ENCODE measurements at places on chromosomes 12 and 14. TPM values are rescaled to one million over a fixed set of nuclear protein-coding genes. Genes with fewer than 3 reads are reported as not detected.

GRCh38 chr14:68513838-68514607 is 278.8 kb downstream of the ZFP36L1 start:
- H3K4me3 ChIP-seq: no peak overlapping the region
- H3K27me3 ChIP-seq: no peaks in the 10 kb centered on the region
- peak overlapping the region; percentile 19 for H3K27ac ChIP-seq
- H3K4me1 ChIP-seq: peaks cover 41% of the 10 kb centered on the region
- no peak for DNase-seq

- DNase-seq: no peak
- no peak overlapping the region for H3K27ac ChIP-seq
- H3K36me3 ChIP-seq: no peaks in the 10 kb centered on the region
- H3K27me3 ChIP-seq: no peaks in the 10 kb centered on the region
- H3K4me1 ChIP-seq: no peaks in the 10 kb centered on the region
Measured at GRCh38 chr14:45287610-45288009, 34.6 kb upstream of the MIS18BP1 start.

GRCh38 chr12:77031745-77032144 is 33.6 kb downstream of the E2F7 start:
- H3K27ac ChIP-seq: no peak overlapping the region
- no peaks in the 10 kb centered on the region for H3K27me3 ChIP-seq
- DNase-seq: no peak
- H3K4me3 ChIP-seq: no peak overlapping the region
- no peaks in the 10 kb centered on the region for H3K4me1 ChIP-seq
- no peaks in the 10 kb centered on the region for H3K36me3 ChIP-seq

DNA sequence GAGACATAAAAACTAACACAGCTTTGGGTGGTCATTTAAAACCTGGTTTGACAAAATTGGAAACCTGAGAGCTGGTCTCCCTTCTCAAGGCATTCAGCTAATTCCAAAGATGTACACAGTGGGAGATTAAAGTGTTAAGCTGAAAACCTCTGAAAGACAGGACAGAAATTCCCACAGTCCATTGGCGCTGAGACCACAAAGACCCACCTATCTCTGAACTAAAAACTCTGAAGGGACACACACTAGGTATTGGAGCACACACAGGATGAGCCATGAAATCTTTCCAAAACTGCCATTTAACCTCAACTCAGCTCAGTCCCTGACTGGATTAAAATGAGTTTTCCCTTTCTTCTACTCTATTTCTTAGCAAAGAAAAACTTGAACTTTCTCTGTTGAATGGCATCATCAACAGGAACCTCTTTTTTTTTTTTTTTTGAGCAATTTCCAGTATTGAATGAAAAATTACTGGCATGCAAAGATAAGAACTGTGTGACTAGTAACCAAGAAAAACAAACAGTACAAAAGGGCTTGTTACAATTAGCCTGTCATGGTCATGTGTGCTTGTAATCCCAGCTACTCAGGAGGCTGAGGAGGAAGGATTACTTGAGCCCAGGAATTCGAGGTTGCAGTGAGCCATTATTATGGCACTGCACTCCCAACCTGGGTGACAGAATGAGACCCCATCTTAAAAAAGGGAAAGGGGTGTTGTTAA is 82.4 kb downstream of the IPO8 start:
- no peaks in the 10 kb centered on the region for H3K36me3 ChIP-seq
- DNase-seq: no peak
- H3K27ac ChIP-seq: no peak overlapping the region
- H3K27me3 ChIP-seq: no peaks in the 10 kb centered on the region

- DNase-seq: no peak
- no peaks in the 10 kb centered on the region for H3K36me3 ChIP-seq
- no peak overlapping the region for H3K27ac ChIP-seq
- peaks cover 5% of the 10 kb centered on the region for H3K4me1 ChIP-seq
- no peak overlapping the region for H3K4me3 ChIP-seq
Measured at GRCh38 chr14:92759300-92759678, 10.9 kb upstream of the LGMN start.

- H3K36me3 ChIP-seq: no peaks in the 10 kb centered on the region
- H3K4me1 ChIP-seq: no peaks in the 10 kb centered on the region
- DNase-seq: no peak
Measured at GRCh38 chr12:51662728-51663154, 71.7 kb downstream of the SCN8A start.

ENDOU gene
- not detected for total RNA-seq

SALL2 gene
- total RNA-seq: 7.1 TPM

GRCh38 chr14:103113774-103114173 is 9.5 kb upstream of the TNFAIP2 start:
- DNase-seq: no peak
- no peaks in the 10 kb centered on the region for H3K36me3 ChIP-seq
- H3K27me3 ChIP-seq: no peaks in the 10 kb centered on the region
- H3K27ac ChIP-seq: no peak overlapping the region
- peaks cover 63% of the 10 kb centered on the region for H3K4me1 ChIP-seq
- H3K4me3 ChIP-seq: no peak overlapping the region

CCDC196 gene
- total RNA-seq: not detected

- no peak overlapping the region for H3K4me3 ChIP-seq
- H3K36me3 ChIP-seq: no peaks in the 10 kb centered on the region
- H3K27me3 ChIP-seq: no peaks in the 10 kb centered on the region
- DNase-seq: no peak
- H3K27ac ChIP-seq: peak overlapping the region; percentile 24
Measured at GRCh38 chr12:124650912-124651311, 83.5 kb upstream of the NCOR2 start.

PIWIL1 gene
- not detected for total RNA-seq

GRCh38 chr12:121773011-121773777 is 20.3 kb downstream of the RHOF start:
- H3K4me1 ChIP-seq: peaks cover 14% of the 10 kb centered on the region
- H3K4me3 ChIP-seq: no peak overlapping the region
- H3K27ac ChIP-seq: peak overlapping the region; percentile 71
- DNase-seq: peak; percentile 87
- no peaks in the 10 kb centered on the region for H3K36me3 ChIP-seq

PALS1 gene
- total RNA-seq: 29.1 TPM

DNA sequence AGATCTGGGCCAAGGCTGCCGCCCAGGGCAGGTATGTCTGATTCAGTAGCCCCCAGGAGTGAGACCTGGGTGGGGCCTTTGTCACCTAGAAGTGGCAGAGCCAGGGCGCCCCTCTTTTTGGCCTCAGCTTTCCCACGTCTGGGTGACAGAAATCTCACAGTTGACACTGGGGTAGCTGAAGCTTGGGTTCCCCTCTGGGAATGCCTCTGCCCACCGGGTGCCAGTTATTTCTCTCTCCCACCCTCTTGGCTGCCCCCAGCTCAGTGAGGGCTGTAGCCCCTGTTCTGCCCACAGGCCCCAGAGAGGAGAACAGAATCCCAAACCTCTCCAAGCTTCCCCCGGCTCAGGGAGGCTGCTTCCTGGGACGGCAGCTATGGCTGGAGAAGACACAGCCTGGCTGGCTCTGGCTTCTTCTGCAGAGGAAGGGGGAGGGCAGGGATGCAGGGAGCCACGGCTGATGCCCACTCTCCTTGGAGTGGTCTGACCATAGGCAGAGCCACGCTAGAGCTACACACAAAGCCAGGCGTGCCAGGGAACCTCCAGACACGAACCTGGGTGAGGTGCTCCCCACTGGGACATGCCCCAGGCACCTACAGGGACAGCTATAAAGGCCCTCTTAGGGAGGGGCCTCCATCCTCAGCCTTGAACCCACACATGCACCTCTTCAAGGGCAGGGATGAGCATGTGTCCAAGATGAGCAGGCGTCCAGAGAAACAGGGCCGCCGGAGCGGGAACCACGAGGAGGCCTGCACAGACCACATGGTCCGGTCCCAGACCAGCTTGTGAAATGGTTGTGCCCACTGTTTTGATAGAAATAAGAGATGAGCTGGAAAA is 51.7 kb downstream of the BEGAIN start:
- no peaks in the 10 kb centered on the region for H3K27me3 ChIP-seq
- no peaks in the 10 kb centered on the region for H3K36me3 ChIP-seq
- no peak overlapping the region for H3K4me3 ChIP-seq
- peaks cover 16% of the 10 kb centered on the region for H3K4me1 ChIP-seq
- no peak overlapping the region for H3K27ac ChIP-seq

- no peak overlapping the region for H3K27ac ChIP-seq
- no peak overlapping the region for H3K4me3 ChIP-seq
- no peak for DNase-seq
- H3K4me1 ChIP-seq: no peaks in the 10 kb centered on the region
- H3K27me3 ChIP-seq: no peaks in the 10 kb centered on the region
Measured at GRCh38 chr12:2212537-2212936, 159.8 kb downstream of the CACNA1C start.

RNASE2 gene
- 6.0 TPM for total RNA-seq

- H3K4me3 ChIP-seq: no peak overlapping the region
- H3K4me1 ChIP-seq: no peaks in the 10 kb centered on the region
- peaks cover 7% of the 10 kb centered on the region for H3K27me3 ChIP-seq
Measured at GRCh38 chr14:94501588-94502516, 7.4 kb downstream of the SERPINA12 start.

OR10G2 gene
- total RNA-seq: not detected
